Activated CD4-positive, alpha-beta T cell treated with anti-CD3 and anti-CD28 coated beads for 36 hours (primary cell): ENCODE measurements at places on chromosomes 12 and 14. TPM values are rescaled to one million over a fixed set of nuclear protein-coding genes. Genes with fewer than 3 reads are reported as not detected.

DNA sequence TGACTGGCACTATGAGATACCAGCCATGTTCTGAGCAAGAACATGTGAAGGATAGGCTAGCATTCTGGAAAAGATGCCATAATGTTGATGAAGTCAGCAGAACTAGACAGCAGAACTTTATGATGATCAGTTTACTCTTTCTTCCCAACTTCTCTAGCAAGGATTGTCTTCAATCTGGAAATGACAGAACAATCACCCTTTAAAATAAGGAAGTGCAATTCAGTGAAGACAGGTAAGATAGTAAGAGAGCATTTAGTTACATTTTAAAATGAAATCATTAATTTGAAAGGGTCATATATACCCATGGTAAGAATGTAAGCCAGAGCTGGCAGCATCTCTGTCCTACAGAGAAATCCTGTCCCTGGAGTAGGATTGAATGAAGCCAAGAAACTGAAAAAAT lies 66.0 kb upstream of the C12orf71 start:
- no peak for DNase-seq

DNA sequence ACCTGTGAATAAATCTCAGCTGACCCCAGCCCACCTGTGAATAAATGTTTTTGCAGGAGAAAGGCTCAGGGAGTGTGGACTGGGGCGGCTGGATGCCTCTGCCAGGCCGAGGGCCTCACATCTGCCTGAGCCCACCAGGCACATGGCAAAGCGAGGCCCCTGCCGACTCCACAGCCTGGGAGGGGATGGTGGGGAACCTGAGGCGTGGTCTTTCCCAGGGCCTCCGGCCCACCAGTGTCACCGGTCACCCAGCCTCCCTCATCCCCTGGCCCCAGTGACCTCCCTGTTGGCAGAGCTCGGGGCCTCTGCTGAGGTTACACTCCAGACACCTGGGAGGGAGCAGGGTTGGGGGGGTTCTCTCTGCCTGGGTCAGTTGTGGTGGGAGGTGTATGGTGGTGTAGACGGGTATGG lies 8.2 kb downstream of the NOC4L start:
- peak; percentile 4 for DNase-seq

DNA sequence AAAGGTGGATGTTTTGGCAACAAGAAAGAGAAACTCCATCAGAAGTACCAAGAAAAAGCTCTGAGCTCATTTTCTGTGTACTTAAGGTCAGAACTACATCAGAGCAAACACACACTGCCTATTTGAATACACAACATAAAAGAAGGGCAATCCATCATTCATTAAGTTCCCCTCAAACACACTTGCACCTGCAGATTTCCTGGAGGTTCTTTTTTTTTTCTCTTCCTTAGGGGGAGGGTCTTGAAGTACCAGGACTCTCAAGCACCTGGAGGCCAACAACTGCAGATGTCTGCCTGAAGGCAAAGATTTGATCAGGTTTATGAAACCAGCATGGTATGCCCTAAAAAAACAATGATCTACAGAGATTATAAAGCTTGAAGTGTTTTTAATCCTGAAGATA lies 26.1 kb upstream of the PTHLH start:
- DNase-seq = no peak

- DNase-seq = no peak
Observed at GRCh38 chr14:100838493-100839314, 12.8 kb downstream of the MEG3 start.

GRCh38 chr12:75702477-75703093 lies 191.2 kb upstream of the KRR1 start:
- DNase-seq = no peak

DNA sequence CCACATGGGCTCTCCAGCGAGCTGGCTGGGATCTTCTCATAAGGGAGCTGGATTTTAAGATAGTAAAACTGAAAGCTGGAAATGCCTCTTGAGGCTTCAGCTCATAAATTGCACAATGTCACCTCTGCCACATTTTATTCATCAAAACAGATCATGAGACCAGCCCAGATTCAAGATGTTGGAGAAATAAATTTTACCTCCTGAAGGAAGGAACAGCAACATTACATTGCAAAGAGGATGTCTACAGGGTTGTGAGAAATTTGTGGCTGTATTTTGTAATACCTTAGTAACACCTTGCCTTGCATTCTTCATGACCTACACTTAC lies 43.1 kb upstream of the KRR1 start:
- no peak for DNase-seq

- no peak for DNase-seq
Observed at GRCh38 chr14:85315733-85316290, 214.1 kb upstream of the FLRT2 start.

- DNase-seq = peak; percentile 92
Observed at GRCh38 chr12:108616941-108617858, 16.5 kb downstream of the SELPLG start.

GRCh38 chr14:35865611-35866324 lies 39.6 kb downstream of the BRMS1L start:
- no peak for DNase-seq

DNA sequence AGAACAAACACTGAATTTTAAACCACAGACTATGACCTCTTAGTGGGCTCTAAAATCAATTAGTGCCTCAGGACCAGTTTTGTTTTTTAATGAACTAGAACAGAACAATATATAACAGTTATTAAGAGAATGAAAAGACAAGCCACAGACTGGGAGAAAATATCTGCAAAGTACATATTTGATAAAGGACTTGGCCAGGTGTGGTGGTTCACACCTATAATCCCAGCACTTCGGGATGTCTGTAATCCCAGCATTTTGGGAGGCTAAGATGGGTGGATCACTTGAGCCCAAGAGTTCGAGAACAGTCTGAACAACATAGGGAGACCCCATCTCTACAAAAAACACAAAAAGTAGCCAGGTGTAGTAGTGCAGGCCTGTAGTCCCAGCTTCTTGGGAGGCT lies 36.2 kb downstream of the PPP1R13B start:
- DNase-seq = no peak

- DNase-seq = no peak
Observed at GRCh38 chr12:28079539-28079938, 107.0 kb upstream of the PTHLH start.

GRCh38 chr12:4766445-4766844 lies 46.2 kb downstream of the GALNT8 start:
- DNase-seq = no peak

- DNase-seq = no peak
Observed at GRCh38 chr12:95658386-95658785, 107.1 kb upstream of the USP44 start.

GRCh38 chr14:32587461-32587860 lies 258.4 kb downstream of the AKAP6 start:
- DNase-seq = no peak

DNA sequence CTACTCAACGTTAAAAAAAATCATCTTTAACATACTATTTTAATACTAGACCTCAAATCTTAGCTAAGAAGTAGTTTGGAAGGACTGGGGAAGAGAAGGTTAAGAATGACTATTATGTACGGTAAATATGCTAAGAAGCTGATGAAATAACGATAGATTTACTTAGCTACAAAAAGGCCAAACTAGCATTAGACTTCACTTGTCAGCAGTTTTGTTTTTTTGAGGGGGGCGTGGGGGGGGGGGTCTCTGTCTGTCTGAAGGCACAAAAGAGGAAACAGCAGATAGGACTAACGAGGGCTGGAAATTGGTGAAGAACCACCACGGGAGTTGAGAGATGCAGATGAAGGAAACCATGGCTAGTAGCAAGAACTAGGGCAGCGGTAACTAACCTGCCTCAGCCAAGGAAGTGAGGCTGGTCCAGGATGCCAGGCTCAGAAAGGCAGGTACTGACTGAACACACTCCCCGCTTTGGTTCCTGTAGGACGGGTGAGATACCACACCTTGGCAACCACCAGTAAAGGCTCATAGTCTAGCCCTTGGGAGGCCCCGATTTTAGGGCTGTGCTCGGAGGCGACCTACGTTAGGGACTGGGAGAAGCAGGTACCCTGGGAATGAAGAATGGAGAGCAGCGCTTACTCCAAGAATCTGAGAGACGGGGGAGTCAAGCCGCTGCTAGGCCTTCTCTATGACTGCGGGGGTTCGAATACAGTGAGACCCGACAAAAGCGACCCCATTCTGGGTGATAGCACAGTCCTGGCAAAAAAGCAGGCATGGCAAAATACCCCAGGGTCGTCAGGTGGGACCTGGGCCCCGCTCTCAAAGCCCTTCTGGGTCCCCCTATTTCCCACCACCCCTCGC lies 675 bp downstream of the NEDD8 start:
- peak; percentile 45 for DNase-seq

DNA sequence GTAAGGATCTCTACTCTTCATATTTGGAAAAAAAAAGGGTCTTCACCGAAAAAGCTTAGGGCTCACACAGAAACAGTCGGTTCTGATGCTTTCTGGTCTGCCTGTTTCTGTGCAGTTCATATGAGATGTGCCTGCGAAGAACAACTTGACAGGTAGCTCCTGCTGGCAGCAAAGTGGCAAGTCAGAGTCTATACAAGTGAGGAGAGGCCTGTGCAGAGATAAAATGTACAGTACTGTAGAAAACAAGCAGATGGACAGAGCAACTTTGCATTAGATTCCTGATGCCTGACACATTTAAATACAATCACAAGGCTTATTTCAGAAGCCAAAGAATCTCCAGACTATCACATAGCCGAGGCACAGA lies 936.0 kb downstream of the DIO2 start:
- DNase-seq = no peak

DNA sequence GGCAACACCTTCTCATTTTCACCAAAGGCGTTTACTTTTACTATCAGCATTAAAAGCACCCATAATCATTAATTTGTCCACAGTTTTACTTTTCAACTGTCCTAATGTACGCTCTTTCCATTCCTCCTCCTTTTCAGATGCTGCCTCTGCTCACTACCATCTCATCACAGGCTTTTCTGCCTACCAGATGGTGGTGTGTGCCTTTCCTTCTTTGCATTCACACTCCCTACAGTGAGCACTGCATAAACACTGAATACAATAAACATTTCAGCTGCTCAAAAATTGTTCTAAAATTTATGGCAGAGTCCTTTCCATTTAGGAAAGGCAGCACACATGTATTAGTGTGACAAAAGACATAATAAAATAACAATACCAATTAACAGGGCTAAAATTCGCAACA lies 435.7 kb downstream of the GXYLT1 start:
- DNase-seq = no peak

DNA sequence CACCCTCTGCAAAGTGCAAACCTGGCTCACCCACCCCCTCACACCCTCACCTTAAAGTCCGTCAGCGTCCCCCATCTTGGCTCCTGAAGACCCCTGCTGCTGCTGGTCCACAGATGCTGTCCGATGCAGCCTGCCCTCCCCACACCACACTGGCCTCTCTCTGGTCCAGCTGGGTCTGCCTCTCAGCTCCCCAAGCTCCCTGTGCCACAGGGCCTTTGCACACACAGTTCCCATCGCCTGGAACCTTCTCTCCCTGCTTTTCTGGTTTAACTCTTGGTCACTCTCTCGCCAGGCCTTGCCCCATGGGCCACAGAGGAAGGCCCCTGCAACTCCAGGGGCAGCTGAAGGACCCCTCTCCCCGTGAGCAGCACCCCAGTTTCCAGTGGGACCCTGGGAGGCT lies 44.9 kb downstream of the TESC start:
- DNase-seq = no peak

- no peak for DNase-seq
Observed at GRCh38 chr12:130981911-130982310, 28.2 kb downstream of the ADGRD1 start.

GRCh38 chr12:130613831-130614529 lies 102.1 kb downstream of the RIMBP2 start:
- no peak for DNase-seq

- DNase-seq = no peak
Observed at GRCh38 chr12:632102-632696, 31.0 kb downstream of the NINJ2 start.

DNA sequence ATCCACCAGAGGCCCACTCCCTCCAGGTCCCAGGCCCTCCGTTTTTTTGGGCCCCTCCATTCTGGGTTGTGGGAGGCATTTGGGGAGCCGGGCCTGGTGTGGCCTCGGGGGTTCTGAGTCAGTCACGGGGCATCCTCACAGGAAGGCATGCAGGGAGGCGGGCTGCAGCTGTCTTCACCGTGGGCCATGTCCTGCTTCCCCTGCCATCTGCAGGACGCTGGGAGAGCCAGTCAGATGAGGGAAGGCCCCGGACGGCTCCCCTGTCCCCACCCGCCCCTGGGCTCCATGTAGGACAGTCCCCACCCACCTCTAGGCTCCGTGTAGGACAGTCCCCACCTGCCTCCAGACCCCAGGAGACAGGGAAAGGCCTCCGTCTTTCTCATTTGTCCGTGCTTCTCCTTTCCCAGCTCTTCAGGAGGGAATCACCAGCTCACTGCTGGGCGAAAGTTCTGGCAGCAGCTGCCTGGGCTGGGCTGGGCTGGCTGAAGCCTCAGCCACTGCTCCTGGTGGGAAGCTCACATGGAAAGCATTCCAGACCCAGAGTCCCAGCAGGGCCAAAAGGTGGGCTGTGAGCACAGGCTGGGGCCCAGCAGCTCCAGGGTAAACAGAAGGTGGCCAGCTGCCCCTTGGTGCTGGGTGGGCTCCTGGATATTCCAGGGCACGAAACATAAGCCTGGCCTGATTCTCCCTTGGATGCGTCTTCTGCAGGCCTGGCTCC lies 217.8 kb downstream of the KIF26A start:
- no peak for DNase-seq

DNA sequence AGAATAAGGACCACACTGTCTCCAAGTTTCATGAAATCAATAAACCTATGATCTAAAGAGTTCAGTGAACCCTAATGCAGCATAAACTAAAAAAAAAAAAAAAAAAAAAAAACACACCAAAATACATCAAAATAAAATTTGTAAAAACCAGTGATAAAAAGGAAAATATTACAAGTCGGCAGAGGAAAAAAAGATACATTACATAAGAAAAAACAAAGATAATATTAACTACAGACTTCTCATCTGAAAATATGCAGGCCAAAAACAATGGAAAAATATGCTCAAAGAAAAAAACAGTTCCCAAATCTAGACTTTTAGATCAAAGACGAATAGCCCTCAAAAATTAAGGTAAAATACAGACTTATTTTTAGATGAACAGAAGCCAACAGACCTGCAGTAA lies 27.6 kb downstream of the MED13L start:
- DNase-seq = no peak

GRCh38 chr14:103073367-103073875 lies 10.6 kb upstream of the LBHD2 start:
- DNase-seq = no peak

DNA sequence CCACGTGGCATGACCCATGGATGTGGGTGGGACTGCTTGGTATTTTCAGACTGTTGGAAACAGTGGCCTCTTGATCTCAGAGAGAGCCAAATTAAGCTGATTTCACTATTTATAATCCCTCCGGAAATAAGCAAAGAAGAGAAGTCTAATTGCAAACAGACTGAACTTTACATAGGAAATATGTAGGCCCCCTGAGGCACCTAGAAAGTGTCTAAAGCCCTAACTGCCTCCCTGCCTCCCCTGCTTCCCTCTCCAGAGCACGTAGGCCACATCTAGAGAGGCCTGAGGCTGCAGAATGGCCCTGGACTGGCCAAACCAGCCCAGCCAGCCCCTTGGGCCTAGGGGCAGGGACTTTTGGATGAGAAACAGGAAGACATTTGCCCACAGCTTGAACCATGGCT lies 123.8 kb downstream of the ZFP36L1 start:
- no peak for DNase-seq

GPR137C gene
- 0.14 TPM for total RNA-seq

BIN2 gene
- 48.8 TPM for total RNA-seq

TMEM233 gene
- not detected for total RNA-seq

PRR13 gene
- total RNA-seq = 266 TPM

OR5AU1 gene
- 0.02 TPM for total RNA-seq

ERP27 gene
- 1.7 TPM for total RNA-seq

CFAP73 gene
- 1.1 TPM for total RNA-seq

PTGDR gene
- total RNA-seq = not detected

MARS1 gene
- 389 TPM for total RNA-seq

LMNTD1 gene
- not detected for total RNA-seq

APOF gene
- not detected for total RNA-seq

MYO1H gene
- not detected for total RNA-seq

RNF212B gene
- total RNA-seq = not detected

SYNDIG1L gene
- total RNA-seq = not detected
